GM23248 (cell line): ENCODE measurements at places on chromosomes 2 and 18.

- DNase-seq, result peak; percentile 41
Measured at GRCh38 chr18:31596081-31596872, 4.6 kb downstream of the TTR start.

DNA sequence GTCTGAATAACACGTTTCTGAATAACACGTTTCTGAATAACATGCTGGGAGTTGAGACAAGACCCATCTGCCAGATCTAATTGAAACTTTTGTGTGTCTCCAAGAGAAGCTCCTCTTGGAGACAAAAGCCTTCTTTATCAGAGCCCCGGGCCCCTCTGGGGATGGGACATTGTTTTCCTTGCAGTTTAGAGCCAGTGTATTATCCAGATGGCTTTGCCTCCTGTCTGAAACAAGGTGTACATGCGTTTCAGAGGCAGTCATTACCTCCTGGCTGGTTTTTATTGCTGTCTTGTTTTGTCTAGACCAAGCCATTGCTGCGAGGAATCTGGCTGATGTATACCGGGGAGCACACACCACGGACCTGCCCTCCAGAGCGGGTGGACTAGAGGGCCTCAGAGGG is 7.8 kb downstream of the FOSL2 start:
- DNase-seq, result no peak

DNA sequence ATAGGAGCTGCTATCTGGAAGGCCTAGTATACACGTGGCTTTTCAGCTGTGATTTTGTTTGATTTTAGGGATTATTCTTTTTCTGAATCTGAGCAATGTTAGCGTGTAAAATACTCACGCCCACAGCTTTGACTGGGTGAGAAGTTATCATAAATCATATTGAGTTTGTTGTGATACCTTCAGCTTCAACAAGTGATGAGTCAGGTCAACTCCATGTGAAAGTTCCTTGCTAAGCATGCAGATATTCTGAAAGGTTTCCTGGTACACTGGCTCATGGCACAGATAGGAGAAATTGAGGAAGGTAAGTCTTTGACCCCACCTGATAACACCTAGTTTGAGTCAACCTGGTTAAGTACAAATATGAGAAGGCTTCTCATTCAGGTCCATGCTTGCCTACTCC is at the start of gene GKN1:
Gene GKN1, plus strand, starts transcription at position 386 of the 400 bp plus-strand sequence. CDS start 42 bp downstream, outside the sequence.
- peak; percentile 43 for DNase-seq

GRCh38 chr18:58843688-58844035 is 21.0 kb upstream of the ZNF532 start:
- DNase-seq, result no peak

DNA sequence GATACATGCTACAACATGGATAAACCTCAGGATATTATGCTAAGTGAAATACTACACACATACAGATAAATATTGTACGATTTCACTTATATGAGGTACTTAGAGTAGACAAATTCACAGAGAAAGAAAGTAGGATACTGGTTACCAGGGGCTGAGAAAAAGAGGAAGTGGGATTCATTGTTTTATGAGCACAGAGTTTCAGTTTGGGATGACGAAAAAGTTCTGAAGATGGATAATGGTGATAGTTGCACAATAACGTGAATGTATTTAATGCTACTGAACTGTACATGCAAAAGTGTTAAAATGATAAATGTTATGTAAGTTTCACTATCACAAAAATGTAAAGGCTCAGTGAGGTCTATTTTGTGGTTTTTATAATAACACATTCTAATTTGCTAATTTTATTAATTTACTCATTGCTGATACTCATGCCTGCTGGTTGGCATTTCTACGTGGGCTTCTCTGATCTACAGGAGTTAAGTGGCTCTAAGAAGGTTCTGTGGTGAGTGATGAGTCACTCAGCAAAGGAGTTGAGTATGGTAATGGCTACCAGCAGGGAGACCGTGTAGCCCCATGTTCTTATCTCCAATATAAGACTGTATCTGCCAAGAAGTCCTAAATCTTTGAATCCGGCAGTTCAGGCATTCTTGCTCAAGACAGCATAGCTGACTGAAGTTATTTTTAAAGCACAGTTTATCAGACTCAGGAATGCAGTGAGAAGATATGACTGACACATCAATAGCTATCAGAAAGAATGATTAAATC is 41.1 kb downstream of the UPP2 start:
- no peak for DNase-seq

DNA sequence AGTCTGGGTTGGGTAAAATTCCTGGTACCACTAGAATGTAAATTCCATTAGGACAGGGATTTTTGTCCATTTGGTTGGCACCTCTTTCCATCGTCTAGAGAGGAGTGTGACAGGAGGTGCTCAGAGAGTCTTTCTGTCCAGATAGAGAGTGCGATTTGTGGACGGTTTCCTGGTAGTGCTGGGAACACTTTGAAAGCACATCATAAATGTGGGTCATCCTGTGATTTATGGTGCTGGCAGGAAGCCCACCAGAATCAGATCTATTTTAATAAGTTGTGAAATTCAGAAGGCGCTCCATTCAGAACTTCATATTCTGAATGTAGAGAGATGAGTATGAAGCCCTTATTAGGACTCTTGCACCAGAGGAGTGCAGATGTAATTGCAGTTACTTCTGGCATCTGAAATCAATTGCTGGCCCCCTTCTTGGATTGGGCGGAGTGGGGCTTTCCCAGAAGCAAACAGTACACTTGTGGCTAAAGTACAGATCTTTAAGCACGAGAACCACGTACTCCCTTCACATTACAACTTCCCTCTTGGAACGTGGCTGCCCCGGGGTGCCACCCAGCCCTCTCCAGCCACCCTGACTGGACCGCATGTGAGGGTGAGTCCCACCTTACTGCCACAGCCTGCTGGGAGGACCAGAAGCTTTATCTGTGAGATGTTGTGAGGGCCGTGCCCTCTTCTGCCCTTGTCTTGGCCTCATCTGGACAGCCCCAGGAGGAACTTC is 243.2 kb downstream of the MYO3B start:
- DNase-seq, result no peak

GRCh38 chr2:239465017-239466001 is 64.5 kb upstream of the HDAC4 start:
- DNase-seq, result peak; percentile 55

DNA sequence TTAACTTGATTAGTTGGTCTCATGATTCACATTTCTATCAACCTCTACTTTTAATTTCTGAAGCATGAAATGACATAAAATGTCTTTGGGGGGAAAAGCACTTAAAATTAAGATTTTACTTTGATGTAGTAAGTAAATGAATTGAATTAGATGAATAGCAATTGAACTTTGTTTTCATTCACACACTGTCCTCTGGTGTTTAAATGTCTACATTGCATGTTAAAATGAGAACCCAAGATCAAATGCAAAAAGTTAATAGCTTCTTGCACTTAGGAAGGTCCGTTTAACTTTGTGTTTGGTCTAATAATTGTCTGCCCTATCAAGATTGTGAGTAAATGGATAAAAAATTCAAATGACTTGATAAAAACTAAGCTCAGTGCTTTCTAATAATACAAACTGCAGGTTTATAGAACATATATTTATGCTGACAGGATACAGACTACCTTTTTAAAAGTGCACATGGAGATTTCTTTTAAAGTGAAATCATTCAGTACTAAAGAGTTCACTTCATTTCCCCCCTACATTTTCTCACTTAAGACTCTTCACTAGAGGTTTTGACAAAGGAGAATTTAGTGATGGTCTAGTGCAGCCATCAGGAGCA is 156.2 kb upstream of the NABP1 start:
- peak; percentile 52 for DNase-seq

- DNase-seq, result no peak
Measured at GRCh38 chr18:34330308-34330707, 105.6 kb upstream of the NOL4 start.

DNA sequence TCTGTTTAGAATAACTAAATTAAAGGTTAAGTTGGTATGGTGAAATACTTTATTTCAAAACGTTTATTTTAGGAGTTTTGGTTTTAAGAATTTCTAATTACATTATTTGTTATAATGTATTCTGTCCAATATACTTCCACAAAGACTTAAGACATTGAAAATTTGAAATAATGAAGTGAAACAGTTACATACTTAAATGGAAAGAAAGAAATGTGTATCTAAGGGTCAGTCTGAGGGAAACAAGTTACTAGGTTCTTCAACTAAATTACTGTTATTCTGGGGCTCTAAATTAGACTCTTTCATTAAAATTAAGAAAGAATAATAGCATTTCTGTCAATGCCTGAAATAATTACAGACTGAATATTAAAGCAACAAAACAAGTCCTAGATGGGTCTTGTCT is 7.7 kb downstream of the HTR2B start:
- DNase-seq, result no peak

DNA sequence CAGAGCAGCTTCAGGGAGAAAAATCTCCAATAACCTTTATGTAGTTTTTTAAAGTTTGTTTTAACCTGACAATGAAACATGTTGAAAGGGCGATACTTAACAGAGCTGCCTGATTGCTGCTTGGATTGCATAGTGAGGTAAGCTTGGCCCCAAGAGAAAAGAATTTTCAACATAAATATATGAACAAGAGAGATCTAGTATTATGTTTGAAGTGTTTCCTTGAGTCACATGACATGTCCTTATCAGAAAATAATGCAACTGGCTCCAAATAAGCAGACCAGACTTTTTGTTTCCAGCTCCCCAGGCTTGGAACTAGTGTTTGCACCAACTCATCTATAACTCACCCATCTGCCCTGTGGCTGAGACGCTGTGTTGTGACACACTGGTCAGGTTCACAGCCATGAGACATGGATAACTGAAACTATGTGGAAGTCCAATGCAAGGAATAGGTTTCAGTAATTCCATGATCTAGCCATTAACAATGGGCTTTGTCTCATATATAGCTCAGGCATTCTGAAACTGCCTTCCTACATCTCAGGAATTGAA is 44.7 kb downstream of the ABCB11 start:
- DNase-seq, result no peak

DNA sequence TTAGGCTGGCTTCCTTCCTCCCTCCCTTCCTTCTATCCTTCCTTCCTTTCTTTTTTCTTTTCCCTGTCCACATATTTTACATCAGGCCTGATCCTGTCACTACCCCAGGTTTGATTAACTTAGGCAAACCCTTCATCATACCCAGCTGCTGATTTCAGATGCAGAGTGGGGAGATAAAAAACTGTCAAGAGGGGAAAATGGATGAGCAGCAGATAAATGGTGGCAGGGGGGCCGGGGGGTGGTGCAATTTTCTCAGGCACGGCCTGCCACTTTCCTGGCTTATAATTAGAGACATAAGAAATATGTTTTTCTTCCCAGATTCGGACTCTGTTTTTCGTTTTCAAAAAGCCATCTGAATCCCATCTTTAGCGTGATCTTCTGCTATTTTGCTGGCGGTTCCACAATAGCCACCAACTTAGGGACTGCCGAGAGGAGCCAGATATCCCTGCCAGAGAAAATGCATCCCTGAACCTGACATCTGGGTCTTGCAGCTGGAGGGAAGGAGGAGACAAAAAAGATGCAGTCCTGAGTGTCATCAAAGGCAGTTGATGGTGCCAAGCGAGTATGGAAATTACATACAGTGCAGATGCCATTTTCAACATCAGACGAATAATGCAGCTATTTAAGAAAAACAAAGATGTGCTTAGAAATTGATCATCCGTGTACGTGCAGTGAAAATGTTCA is 49.9 kb downstream of the CXCR4 start:
- no peak for DNase-seq

DNA sequence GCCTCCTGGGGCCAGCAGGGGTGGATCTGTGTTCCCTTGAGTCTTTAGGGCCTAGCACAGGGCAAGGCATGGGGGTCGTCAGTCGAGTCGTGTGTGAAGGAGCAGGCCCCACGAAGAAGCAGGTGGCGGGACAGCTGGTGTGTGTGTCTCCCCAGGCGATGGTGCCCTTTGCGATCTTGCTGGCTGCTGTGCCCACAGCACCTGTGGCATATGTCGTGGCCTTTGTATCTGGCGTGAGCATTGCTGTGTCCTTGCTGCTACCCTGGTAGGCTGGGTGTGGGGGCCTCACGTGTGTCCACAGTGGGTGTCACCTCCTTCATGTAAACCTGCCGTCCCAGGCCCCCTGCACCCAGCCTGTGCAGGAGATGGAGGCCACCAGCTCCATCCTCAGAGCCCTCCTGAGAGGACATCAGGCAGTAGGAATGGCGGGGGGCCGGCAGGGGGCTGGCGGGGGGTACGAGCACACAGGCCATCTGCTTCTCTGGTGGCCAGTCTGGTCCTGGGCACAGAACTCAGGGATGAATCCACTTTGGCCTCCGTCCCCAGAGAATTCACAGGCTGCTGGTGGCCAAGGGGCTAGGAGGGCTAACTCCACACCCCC is 13.2 kb downstream of the MFSD2B start:
- no peak for DNase-seq

GRCh38 chr18:5238371-5238976 is 41.4 kb upstream of the AKAIN1 start:
- peak; percentile 69 for DNase-seq

GRCh38 chr2:217553202-217553601 is 449.6 kb downstream of the TNS1 start:
- DNase-seq, result no peak

GRCh38 chr18:28984731-28985130 is 807.8 kb upstream of the CDH2 start:
- DNase-seq, result peak; percentile 33

GRCh38 chr2:179336782-179337534 is 72.3 kb upstream of the SESTD1 start:
- DNase-seq, result peak; percentile 82

DNA sequence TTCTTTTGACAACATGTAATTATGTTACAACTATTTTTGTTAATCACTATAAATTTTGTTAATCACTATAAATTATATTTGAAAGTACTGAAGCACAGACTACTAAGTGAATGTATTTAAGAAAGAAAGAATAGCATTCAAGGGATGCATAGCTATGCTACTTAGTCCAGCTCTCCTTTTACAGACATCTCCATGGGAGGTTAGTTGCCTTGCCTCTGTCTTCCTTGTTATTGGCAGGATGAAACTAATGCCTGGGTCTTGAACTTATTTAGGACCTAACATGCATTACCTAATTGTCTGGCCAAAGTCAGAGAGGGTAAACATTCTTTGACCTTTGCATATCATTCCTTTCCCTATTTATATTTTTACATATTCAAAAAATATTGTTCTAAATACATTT is 519.5 kb downstream of the NRXN1 start:
- no peak for DNase-seq

GRCh38 chr2:82317012-82317411 is 2012.5 kb upstream of the LRRTM1 start:
- DNase-seq, result no peak

DNA sequence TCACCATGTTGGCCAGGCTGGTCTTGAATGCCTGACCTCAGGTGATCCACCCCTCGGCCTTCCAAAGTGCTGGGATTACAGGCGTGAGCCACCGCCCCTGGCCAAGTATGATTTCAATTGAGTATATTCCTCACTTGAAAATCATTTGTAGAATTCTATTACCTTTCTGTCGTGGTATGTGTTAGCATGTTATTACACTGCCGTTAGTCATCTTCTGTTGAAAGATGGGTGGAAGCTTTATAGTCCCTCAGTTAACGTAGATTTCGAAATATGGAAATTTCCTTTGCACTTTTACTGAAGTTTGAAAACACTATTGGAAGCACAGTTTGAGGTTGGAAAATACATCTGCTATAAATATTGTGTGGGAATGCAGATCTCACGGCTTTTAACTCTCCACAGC is 14.7 kb downstream of the NIFK start:
- peak; percentile 95 for DNase-seq

GRCh38 chr2:219386532-219387280 is 1.0 kb downstream of the DNPEP start:
- peak; percentile 39 for DNase-seq
